KBM-7 (cell line): ENCODE measurements at places on chromosomes 16 and 17.

- DNase-seq, result no peak
Measured at GRCh38 chr17:6439951-6440350, 4.3 kb upstream of the PIMREG start.

DNA sequence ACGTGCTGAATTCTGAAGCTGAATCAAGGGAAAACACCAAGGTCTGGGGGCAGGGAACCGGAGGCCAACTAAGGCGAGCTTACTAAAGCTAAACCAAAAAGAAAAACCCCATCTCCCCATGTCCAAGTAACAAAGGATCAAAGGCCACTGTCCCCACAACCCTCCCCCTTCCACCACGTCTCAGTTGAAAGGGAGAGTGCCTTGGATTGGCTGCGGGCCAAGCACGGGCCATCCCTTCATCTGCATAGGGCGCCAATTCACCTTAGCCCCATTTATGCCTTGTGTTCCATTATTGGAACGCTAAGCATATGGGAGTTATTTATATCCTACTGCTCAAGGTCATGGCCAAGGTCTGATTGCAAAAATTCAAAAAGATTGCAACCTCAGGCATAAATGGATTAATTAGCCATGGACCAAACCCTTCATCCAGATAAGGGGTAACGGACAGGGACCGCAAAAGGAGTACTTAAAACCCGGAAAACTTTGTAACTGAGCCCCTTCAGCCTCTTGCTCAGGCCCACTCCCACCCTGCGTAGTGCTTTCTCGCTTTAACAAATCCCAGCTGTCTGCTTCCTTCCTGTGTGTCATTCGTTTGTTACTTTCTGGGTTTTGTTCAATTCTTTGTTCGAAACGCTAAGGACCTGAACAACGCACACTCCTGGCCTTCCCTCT lies 740 bp upstream of the ATP6V0D1 start:
- DNase-seq, result peak; percentile 37

DNA sequence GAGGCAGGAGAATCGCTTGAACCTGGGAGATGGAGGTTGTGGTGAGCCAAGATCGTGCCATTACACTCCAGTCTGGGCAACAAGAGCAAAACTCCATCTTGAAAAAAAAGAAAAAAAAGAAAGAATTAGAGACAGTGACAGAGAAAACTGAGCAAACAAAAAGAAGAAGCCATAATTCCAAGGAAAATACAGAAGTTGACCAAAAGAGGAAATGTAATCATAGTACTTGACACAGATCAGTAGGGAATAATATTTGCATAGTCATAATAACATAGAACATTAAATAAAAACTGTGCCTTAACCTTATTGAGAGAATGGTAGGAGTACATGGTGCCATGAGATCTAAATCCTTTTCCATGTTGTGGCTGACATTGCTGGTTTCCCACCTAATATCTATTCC lies 14.7 kb upstream of the USP31 start:
- no peak for DNase-seq

DNA sequence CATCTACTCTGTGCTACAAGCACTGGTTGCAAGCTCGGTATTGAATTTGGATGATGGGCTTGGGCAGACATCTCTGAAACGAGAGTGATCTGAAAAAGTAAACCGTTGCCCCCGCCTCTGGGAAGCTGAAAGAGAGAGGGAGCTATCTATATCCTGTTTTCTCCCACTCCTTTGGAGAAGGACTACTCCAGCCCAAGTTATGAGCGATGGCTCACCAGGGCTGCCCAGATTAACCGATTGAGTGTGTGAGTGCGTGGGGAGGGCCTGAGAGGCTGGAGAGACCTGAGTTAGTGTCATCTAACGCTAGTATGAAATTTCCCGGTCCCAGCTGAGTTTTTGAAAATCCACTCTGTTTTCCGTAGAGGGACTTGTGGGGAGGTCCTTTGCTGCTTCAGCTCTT lies 11.5 kb downstream of the MGAT5B start:
- DNase-seq, result no peak

DNA sequence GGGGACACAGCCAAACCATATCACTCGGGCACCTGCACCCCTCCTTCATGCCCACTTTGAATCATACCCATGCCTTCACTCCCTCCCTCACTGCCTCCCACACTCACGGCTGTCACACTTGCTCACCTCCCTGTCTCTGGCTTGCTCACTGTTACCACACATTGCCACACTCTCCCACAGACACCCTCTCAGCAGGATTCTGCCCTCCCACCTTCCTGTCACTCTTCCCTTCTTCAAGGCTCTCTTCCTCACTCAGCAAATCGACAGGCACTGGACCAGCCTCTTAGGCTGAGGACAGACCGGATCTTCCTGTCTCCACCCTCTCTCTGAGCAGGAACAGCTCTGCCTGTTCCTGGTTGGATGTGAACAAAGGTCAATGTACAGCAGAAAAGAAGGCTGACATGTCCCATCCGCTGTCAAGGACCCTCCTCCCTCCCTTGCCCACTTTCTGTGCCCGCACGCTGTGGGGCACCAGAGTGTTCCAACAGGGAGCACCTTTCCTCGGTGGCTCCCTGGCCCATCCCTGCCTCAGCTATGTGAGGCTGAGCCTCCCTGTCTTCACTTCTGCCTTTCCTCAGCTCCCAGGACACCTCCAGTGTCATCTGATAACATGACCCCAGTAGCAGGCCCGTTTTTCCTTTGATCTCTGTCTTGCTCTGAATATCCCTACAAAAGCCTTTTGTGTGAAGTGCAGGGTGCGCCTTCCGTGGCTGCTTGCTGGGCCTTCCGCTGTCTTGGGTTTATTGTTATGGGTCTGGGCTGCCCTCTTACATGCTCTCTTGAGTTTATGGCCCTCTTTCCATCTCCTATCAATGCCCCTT lies 47.0 kb downstream of the CCDC182 start:
- DNase-seq, result peak; percentile 32

GRCh38 chr17:12659500-12659899 lies 6.2 kb upstream of the MYOCD start:
- no peak for DNase-seq

GRCh38 chr17:61805399-61805798 lies 57.9 kb downstream of the BRIP1 start:
- DNase-seq, result no peak

DNA sequence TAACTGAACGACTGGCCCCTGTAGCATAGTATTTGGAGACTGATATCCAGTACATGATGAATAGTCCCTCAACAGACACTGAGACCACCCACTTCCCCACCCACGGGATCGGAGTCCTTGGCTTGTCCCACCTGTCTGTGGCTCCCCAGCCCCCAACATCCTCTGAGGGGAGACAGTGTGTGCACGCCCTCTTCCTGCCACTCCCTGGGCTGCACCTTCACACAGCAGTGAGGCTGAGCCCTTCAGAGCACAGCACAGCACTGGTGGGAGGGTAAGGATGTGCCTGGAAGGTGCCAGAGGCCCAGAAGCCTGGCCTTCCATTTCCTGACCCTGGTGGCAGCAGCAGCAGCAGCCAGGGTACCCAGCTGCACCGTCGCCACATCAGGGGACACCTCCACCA lies 11.0 kb downstream of the DNASE1 start:
- DNase-seq, result no peak

GRCh38 chr17:58968426-58969061 lies 138.1 kb downstream of the TRIM37 start:
- no peak for DNase-seq

DNA sequence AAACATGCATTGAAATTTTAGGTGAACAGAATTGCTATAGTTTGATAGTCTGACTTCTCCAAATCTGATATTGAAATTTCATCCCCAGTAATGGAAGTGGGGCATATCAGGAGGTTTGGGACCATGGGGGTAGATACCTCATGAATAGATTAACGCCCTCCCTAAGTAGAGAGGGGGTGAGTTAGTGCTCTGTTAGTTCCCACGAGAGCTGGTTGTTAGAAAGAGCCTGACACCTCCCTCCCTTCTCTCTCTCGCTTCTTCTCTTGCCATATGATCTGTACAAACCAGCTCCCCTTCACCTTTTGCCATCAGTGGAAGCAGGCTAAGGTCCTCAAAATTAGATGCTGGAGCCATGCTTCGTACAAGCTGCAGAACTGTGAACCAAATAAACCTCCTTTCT lies 78.8 kb downstream of the BRIP1 start:
- DNase-seq, result no peak

GRCh38 chr17:34709158-34709754 lies 129.9 kb downstream of the TMEM132E start:
- DNase-seq, result no peak

GRCh38 chr16:28604186-28604565 lies 5.7 kb downstream of the SULT1A1 start:
- DNase-seq, result no peak

DNA sequence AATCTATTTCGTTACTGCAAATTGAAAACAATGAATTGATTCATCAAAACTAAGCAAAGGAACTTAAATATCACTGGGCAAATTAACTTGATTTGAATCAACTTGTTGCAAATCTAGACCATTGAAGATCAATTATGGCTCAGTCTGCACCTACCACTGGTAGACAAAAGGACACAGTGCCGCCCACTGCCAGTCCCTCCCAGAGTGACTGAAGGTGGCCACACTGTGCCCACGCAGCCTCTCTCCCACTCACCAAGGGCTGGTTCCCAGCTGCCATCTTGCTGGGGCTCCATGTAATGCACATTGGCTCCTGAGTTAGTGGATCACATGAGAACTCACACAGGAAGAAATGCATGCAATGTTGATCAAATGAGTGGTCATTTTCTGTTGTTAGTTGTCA lies 78.1 kb downstream of the PLXDC1 start:
- no peak for DNase-seq

DNA sequence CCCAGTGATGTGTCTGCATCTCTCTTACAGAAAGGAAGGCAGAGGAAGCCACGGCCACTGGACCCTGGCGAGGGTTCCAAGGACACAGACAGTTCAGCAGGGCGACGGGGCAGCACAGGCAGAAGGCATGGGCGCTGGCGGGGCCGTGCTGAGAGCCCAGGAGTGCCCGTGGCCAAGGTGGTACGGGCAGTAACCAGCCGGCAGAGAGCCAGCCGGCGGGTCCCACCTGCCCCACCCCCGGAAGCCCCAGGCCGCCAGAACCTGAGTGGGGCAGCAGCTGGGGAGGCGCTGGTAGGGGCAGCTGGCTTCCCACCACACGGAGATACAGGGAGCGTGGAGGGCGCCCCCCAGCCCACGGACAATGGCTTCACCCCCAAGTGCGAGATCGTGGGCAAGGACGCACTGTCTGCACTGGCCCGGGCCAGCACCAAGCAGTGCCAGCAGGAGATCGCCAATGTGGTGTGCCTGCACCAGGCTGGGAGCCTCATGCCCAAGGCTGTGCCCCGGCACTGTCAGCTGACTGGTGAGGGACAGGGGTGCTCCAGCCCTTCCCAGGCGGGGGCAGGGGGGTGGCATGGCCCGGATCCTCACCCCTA lies 7.8 kb downstream of the XYLT2 start:
- DNase-seq, result no peak

GRCh38 chr17:52666264-52666663 lies 507.8 kb upstream of the CA10 start:
- no peak for DNase-seq

DNA sequence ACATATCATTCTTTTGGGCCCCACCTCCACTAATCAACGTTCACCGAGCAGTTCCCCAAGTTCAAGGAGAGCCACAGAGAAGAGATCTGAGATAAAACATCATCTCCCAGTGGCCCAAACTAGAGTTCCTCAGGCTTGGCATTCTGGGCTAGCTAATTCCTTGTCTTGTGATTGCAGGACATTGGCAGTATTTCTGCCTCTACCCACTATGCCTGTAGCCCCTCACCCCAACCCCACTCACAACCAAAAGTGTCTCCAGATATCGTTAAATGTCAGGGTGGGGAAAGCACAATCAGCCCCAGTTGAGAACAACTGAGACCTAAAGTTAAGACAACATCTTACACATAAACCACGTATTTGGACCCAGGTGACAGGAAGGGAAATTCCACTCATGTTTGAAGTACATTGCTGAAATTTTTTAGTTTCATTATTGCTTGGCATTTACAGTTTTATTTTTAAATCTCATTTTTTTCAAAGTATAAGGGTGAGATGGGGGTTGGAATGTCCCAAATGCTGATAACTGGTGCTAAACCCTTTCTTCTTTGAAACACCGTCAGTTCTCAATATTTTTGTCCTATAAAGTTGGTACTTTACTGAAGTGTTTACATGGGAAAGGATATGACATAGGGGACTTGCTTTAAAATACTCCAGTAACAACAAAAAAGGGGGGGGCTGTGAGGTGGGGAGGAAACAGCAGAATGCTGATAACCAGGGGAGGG lies 13.6 kb downstream of the ZC3H7A start:
- DNase-seq, result peak; percentile 62

- DNase-seq, result peak; percentile 57
Measured at GRCh38 chr17:45149669-45150664, 1.7 kb downstream of the HEXIM1 start.

GRCh38 chr16:72371307-72372086 lies 199.5 kb upstream of the PMFBP1 start:
- DNase-seq, result no peak

- no peak for DNase-seq
Measured at GRCh38 chr17:80781807-80782277, 209.8 kb upstream of the CHMP6 start.

DNA sequence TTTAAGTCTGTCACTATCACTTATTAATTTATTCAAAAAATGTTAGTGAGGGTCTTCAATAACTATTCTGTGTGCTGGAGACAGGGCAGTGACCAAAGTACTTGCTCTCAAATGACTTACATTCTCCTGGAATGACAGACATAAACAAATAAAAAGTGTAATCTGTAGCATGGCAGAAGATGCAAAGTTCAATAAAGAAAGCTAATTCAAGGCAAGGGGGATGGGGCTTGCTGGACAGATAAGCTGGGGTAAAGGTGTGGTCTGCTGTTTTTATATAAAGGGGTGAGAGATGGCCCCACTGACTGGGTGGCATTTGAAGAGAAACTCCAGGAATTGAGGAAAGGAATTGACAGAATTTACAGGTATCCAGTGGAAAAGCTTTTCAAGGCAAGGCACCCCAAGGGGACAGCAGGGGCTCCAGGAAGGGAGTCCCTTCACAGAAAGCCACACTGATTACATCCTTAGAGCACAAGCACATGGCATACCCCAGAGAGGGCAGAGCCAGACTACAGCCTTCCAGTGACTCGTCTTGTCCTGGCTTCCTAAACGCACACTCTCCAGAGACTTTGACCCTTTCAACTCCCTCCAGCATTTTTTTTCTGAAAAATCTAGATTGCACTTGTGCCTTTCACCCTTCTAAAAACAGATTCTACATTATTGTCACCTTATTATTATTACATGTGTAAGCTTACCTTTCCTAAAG lies 123.7 kb upstream of the HS3ST3A1 start:
- no peak for DNase-seq

GRCh38 chr16:64773184-64773583 lies 348.7 kb downstream of the CDH11 start:
- no peak for DNase-seq

DNA sequence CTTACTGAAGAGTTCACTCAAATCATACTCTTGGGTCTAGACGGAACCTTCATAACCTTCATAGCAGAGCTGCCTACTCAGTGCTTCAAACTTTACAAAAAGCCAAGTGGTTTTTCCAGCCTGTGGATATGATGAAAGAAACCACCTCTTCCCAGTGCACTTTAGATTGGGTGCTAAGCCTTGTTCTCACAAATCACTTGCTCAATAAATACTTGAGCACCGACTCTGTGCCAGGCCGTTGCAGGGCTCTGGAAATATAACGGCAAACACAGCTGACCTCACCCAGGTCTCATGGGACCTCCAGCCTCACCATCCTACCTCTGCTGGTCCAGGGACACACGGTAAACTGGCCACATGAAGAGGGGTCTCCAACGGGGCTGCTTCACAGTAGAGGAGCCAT lies 35.7 kb downstream of the CDRT4 start:
- DNase-seq, result no peak
